A549 treated with RU486 at 1 μM for 4 hours (cell line): ENCODE measurements at places on chromosomes 2 and 18. TPM values are rescaled to one million over a fixed set of nuclear protein-coding genes. Genes with fewer than 3 reads are reported as not detected.

Gene MYL1
- not detected in 5 replicates for total RNA-seq

Gene CYP27A1
- 0.10 to 0.18 TPM (median 0.17 TPM) in 5 replicates for total RNA-seq

Gene HMSD
- total RNA-seq: 0.21 to 0.39 TPM in 2 of 5 replicates, not detected in the others

Gene VWA3B
- 0.51 to 0.77 TPM (median 0.62 TPM) in 3 of 5 replicates, not detected in the others for total RNA-seq
